Activated CD8-positive, alpha-beta memory T cell treated with anti-CD3 and anti-CD28 coated beads, Interleukin-2, amount 10 ng/mL, durations not matched to agents 7 days and 5 days (primary cell): ENCODE measurements at places on chromosomes 6 and 20.

GRCh38 chr6:17863901-17864754 is 123.3 kb downstream of the KIF13A start:
- DNase-seq, result no peak

DNA sequence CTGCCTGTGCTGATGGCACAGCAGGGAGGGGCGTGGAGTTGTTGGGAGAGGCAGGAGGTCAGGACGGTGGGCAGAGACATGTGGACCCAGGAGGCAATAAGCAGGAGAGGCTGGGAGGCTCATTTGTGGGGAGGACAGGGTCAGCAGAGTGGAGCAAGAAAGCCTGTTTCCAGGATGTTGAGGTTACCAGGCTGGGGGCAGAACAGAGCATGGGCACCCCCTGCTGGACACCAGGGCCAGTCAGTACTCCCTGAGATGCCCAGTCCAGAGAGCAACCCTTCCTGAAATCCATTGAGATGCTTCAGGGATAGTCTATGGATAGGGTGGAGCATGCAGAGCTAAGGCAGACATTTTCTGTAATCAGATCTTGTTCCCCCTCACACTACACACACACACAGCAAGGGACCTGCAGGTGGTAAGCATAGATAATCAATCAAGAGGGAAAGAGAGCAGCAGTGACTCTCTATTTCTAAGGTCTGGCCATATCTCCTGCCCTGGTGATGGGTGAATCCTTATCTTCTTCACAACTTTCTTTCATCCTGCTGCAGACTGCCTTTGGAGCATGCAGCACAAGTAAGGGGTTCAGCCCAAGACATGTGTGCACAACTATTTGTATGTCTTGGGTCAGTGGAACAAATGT is 41.7 kb downstream of the MOCS1 start:
- DNase-seq, result no peak

DNA sequence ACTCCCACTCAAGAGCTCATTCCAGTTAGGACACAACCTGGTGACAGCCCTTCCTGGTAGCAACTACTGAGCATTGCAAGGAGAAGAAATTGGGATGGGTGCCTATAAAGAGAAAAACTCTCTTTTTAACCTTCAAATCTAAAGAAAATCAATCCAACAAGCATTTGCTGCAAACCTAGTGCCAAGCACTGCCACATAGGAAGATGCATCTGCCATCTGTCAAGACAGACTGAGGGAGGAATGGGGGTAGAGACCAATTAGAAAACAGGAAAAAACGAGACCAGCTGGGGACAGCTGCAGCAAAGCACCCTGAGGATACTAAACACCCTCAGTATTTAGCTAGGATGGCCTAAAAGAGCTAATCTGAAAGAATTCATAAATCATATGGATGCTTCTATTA is 27.9 kb downstream of the HLA-DMB start:
- no peak for DNase-seq

GRCh38 chr20:62232194-62232593 is 6.1 kb upstream of the OSBPL2 start:
- DNase-seq, result no peak

GRCh38 chr6:12275107-12275506 is 15.1 kb upstream of the EDN1 start:
- DNase-seq, result no peak

GRCh38 chr6:72466971-72467566 is 154.8 kb upstream of the KCNQ5 start:
- no peak for DNase-seq

GRCh38 chr6:93036835-93037234 is 382.5 kb downstream of the EPHA7 start:
- no peak for DNase-seq

- no peak for DNase-seq
Measured at GRCh38 chr6:111439171-111439570, 43.8 kb downstream of the REV3L start.
